ENCODE measurements at places on chromosomes 11 and 22. TPM values are rescaled to one million over a fixed set of nuclear protein-coding genes. Genes with fewer than 3 reads are reported as not detected.
A peak's percentile ranks its signal among the peaks of the same experiment; 100 is the strongest.

GRCh38 chr11:81342966-81343365 lies 1390.7 kb downstream of the FAM181B start:
- peak; percentile 42 for DNase-seq
- no peak overlapping the region for H3K4me3 ChIP-seq
- no peaks in the 10 kb centered on the region for H3K4me1 ChIP-seq
- no peaks in the 10 kb centered on the region for H3K36me3 ChIP-seq
- H3K27ac ChIP-seq = no peak overlapping the region
- no peaks in the 10 kb centered on the region for H3K27me3 ChIP-seq

DNA sequence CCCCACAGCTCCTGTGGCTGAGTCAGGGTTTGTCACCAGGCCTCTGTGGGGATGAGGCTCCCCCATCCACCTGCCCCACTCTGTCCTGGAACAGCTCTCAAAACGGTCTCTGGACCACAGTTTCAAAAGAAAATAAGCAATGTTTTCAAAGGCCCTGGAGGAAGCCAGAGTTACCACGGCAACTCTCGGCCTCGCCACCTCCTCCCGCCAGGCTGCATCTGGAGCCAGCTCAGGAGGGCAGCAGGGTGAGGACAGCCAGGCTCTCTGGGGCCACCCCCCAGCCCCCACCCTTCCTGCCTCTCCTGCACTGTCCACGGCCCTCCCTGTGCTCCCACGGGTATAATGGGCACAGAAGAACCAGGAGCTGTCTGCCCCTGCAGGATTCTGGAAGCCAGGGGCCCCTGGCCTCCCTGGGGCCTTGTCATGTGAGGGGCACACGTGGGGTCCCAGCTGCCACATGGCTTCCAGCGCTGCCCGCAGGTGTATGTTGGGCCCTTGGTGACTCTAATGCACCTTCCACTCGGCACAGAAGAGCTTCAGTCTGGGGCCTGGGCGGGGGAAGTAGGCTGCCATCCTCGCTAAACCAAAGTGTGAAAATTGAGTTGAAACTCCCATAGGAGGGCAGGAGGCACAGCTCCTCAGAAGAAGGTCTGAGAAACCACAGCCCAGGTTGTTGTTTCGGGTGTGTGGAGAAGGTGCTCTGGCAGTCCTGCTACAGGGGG lies 10.3 kb downstream of the CD81 start:
- peaks cover 94% of the 10 kb centered on the region for H3K4me1 ChIP-seq
- H3K27me3 ChIP-seq = no peaks in the 10 kb centered on the region
- no peak for DNase-seq

GRCh38 chr22:37100589-37101127 lies 8.9 kb downstream of the TMPRSS6 start:
- peaks cover 36% of the 10 kb centered on the region for H3K27me3 ChIP-seq
- no peak overlapping the region for H3K27ac ChIP-seq
- peaks cover 3% of the 10 kb centered on the region for H3K4me1 ChIP-seq
- no peak overlapping the region for H3K4me3 ChIP-seq
- H3K36me3 ChIP-seq = no peaks in the 10 kb centered on the region

GRCh38 chr22:37314315-37315074 lies 32.2 kb downstream of the CYTH4 start:
- no peak for DNase-seq
- H3K4me3 ChIP-seq = no peak overlapping the region
- no peak overlapping the region for H3K27ac ChIP-seq
- H3K27me3 ChIP-seq = peaks cover 18% of the 10 kb centered on the region

- no peak overlapping the region for H3K4me3 ChIP-seq
- no peaks in the 10 kb centered on the region for H3K27me3 ChIP-seq
- no peaks in the 10 kb centered on the region for H3K36me3 ChIP-seq
- DNase-seq = no peak
Observed at GRCh38 chr22:47575291-47575690, 812.8 kb downstream of the TBC1D22A start.

- DNase-seq = no peak
- no peak overlapping the region for H3K4me3 ChIP-seq
- no peak overlapping the region for H3K27ac ChIP-seq
- H3K4me1 ChIP-seq = no peaks in the 10 kb centered on the region
- no peaks in the 10 kb centered on the region for H3K36me3 ChIP-seq
- H3K27me3 ChIP-seq = peaks cover 54% of the 10 kb centered on the region
Observed at GRCh38 chr22:45073064-45073463, 63.3 kb upstream of the PHF21B start.

- DNase-seq = no peak
- no peak overlapping the region for H3K27ac ChIP-seq
- peaks cover 12% of the 10 kb centered on the region for H3K36me3 ChIP-seq
- H3K4me1 ChIP-seq = peaks cover 15% of the 10 kb centered on the region
Observed at GRCh38 chr22:46969961-46970360, 207.5 kb downstream of the TBC1D22A start.

GRCh38 chr22:27627444-27627833 lies 174.1 kb downstream of the MN1 start:
- no peaks in the 10 kb centered on the region for H3K27me3 ChIP-seq
- no peaks in the 10 kb centered on the region for H3K36me3 ChIP-seq
- no peak overlapping the region for H3K27ac ChIP-seq
- peaks cover 10% of the 10 kb centered on the region for H3K4me1 ChIP-seq
- no peak for DNase-seq

GRCh38 chr11:130126516-130126915 lies 33.1 kb upstream of the ST14 start:
- peak; percentile 38 for DNase-seq
- H3K36me3 ChIP-seq = peaks cover 68% of the 10 kb centered on the region
- no peak overlapping the region for H3K27ac ChIP-seq
- H3K27me3 ChIP-seq = no peaks in the 10 kb centered on the region

DNA sequence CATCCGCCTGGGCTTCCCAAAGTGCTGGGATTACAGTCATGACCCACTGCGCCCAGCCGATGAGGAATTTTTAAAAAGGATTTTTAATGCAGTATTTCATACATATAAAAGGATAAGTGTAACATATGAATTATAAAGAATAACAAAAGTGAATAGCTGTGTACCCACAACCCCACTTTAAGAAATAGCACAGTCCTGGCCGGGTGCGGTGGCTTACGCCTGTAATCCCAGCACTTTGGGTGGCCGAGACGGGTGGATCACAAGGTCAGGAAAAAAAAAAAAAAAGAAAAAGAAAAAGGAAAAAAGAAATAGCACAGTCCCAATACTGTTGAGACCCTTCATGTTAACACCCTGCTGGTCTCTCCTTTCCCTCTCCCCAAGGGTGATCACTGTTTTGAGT lies 54.3 kb upstream of the CABP7 start:
- H3K4me1 ChIP-seq = no peaks in the 10 kb centered on the region
- no peaks in the 10 kb centered on the region for H3K27me3 ChIP-seq
- peaks cover 51% of the 10 kb centered on the region for H3K36me3 ChIP-seq
- no peak overlapping the region for H3K4me3 ChIP-seq
- no peak for DNase-seq

GRCh38 chr11:61817471-61818202 lies 834 bp upstream of the FADS1 start:
- H3K27me3 ChIP-seq = no peaks in the 10 kb centered on the region
- peak overlapping the region; percentile 75 for H3K4me3 ChIP-seq
- peaks cover 12% of the 10 kb centered on the region for H3K36me3 ChIP-seq
- peaks cover 15% of the 10 kb centered on the region for H3K4me1 ChIP-seq

DNA sequence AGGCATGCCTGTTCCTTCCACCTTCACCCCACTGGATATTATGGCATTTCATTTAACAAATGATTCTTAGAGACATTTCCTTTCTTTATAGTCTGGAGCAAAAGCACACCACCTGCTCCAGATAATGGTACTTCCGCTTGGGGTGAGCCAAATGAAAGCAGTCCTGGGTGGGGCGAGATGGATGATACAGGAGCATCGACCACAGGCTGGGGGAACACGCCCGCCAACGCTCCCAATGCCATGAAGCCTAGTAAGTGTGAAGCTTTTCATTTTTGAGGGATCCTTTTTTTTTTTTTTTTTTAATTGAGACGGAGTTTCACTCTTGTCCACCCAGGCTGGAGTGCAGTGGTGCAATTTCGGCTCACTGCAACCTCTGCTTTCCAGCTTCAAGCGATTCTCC lies 76.3 kb upstream of the ADSL start:
- peaks cover 43% of the 10 kb centered on the region for H3K36me3 ChIP-seq
- no peaks in the 10 kb centered on the region for H3K27me3 ChIP-seq

- no peak overlapping the region for H3K27ac ChIP-seq
- no peak for DNase-seq
- no peaks in the 10 kb centered on the region for H3K36me3 ChIP-seq
- no peaks in the 10 kb centered on the region for H3K27me3 ChIP-seq
- no peak overlapping the region for H3K4me3 ChIP-seq
Observed at GRCh38 chr11:41414771-41415440, 44.5 kb downstream of the LRRC4C start.

- H3K36me3 ChIP-seq = peaks cover 33% of the 10 kb centered on the region
- H3K4me1 ChIP-seq = no peaks in the 10 kb centered on the region
- peak; percentile 62 for DNase-seq
- no peaks in the 10 kb centered on the region for H3K27me3 ChIP-seq
- H3K4me3 ChIP-seq = no peak overlapping the region
Observed at GRCh38 chr11:71962428-71963038, 33.7 kb downstream of the RNF121 start.

DNA sequence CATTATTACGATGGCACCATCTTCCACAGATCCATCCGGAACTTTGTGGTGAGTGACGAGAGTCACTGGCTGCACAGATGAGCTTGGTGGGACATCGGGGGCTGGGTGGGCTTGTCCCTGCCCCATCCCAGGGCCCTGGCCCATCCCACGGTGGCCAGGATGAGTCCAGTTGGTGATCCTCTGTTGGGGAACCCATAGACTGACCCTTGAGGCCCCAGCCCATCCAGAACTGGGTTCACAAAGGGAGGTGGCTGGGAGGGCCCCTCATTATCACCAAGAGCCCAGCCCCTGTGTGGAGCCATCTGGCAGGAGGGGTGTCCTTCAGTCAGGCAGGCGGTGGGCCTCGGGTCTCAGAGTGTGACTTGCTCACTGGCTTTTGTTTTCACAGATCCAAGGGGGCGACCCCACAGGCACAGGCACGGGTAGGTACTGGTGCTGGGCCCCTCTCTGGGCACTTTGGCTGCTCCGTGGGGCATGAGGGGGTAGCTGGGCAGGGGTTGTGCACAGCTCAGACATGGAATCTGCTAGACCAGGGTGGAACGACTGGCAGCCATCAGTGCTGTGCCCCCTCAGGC lies 22.0 kb downstream of the PPIL2 start:
- H3K27me3 ChIP-seq = no peaks in the 10 kb centered on the region
- H3K4me3 ChIP-seq = no peak overlapping the region
- no peak overlapping the region for H3K27ac ChIP-seq
- H3K36me3 ChIP-seq = peaks cover 65% of the 10 kb centered on the region
- DNase-seq = no peak

- H3K27me3 ChIP-seq = no peaks in the 10 kb centered on the region
- H3K4me3 ChIP-seq = no peak overlapping the region
- peak; percentile 12 for DNase-seq
- peaks cover 1% of the 10 kb centered on the region for H3K36me3 ChIP-seq
- H3K4me1 ChIP-seq = no peaks in the 10 kb centered on the region
Observed at GRCh38 chr11:11871991-11872401, 30.2 kb downstream of the USP47 start.

GRCh38 chr22:35900483-35901168 lies 128.0 kb downstream of the RBFOX2 start:
- H3K27ac ChIP-seq = peak overlapping the region; percentile 57
- peak; percentile 68 for DNase-seq
- H3K4me1 ChIP-seq = peaks cover 11% of the 10 kb centered on the region
- no peaks in the 10 kb centered on the region for H3K27me3 ChIP-seq
- H3K36me3 ChIP-seq = no peaks in the 10 kb centered on the region

GRCh38 chr22:28899199-28899853 lies 16.0 kb downstream of the ZNRF3 start:
- H3K27me3 ChIP-seq = no peaks in the 10 kb centered on the region
- H3K4me1 ChIP-seq = peaks cover 15% of the 10 kb centered on the region
- H3K27ac ChIP-seq = no peak overlapping the region
- H3K4me3 ChIP-seq = no peak overlapping the region

GRCh38 chr11:34207487-34208180 lies 102.2 kb downstream of the NAT10 start:
- H3K4me3 ChIP-seq = no peak overlapping the region
- peaks cover 18% of the 10 kb centered on the region for H3K4me1 ChIP-seq
- no peaks in the 10 kb centered on the region for H3K27me3 ChIP-seq
- peak overlapping the region; percentile 75 for H3K27ac ChIP-seq

DNA sequence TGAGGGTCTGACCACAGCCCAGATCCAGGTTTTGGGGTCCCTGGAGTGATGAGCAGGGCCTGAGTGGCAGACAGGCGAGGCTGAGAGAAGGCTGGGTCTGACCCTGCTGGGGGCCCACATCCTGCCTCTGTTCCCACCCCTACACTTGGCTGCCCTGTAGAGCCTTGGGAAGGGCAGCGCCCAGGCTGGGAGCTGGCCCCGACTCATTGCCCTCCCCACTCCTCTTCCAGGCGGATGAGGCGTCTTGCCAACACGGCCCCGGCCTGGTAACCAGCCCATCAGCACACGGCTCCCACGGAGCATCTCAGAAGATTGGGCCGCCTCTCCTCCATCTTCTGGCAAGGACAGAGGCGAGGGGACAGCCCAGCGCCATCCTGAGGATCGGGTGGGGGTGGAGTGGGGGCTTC lies 4.9 kb downstream of the DERL3 start:
- peaks cover 58% of the 10 kb centered on the region for H3K4me1 ChIP-seq
- no peak overlapping the region for H3K4me3 ChIP-seq
- H3K36me3 ChIP-seq = peaks cover 63% of the 10 kb centered on the region
- DNase-seq = no peak

- H3K36me3 ChIP-seq = peaks cover 11% of the 10 kb centered on the region
- peaks cover 60% of the 10 kb centered on the region for H3K4me1 ChIP-seq
- DNase-seq = no peak
- no peak overlapping the region for H3K4me3 ChIP-seq
Observed at GRCh38 chr22:20434773-20435172, 2.9 kb downstream of the SCARF2 start.

- H3K4me1 ChIP-seq = peaks cover 12% of the 10 kb centered on the region
- no peak overlapping the region for H3K4me3 ChIP-seq
- H3K36me3 ChIP-seq = no peaks in the 10 kb centered on the region
- DNase-seq = peak; percentile 23
Observed at GRCh38 chr11:19595840-19596751, 116.5 kb upstream of the NAV2 start.

DNA sequence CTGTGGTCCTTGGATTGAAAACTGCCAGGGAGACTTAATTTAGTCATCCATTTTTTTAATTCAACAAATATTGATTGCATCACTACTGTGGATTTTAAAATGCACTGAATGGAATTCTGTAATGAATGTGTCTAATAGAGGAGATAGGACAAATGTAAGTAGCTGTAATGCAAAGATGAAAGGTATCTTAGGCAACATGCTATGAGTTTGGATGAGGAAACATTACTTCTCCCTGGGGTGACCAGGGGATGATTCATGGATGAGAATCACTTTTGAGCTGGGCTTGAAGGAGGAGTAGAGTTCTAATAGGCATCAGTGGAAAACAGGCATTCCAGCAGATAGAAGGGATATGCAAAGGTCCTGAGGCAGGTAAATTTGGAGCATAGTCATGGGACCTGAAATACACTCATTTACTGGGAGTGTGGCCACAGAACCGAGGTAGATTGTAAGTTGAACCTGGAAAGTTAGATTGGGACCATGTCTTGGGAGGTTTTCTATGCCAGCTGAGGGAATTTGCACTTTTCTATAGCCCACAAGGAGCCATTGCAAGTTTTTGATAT lies 43.4 kb downstream of the PKNOX2 start:
- peaks cover 50% of the 10 kb centered on the region for H3K4me1 ChIP-seq
- H3K4me3 ChIP-seq = no peak overlapping the region
- no peaks in the 10 kb centered on the region for H3K27me3 ChIP-seq
- peaks cover 10% of the 10 kb centered on the region for H3K36me3 ChIP-seq
- no peak overlapping the region for H3K27ac ChIP-seq

Gene RTN4R
- 9.2 TPM for polyA plus RNA-seq

Gene SLCO2B1
- 11.8 TPM for polyA plus RNA-seq

Gene LINC01488
- 0.10 TPM for polyA plus RNA-seq

Gene ZMAT5
- polyA plus RNA-seq = 17.7 TPM

Gene STT3A
- 122 TPM for polyA plus RNA-seq

Gene IFITM2
- 130 TPM for polyA plus RNA-seq

Gene PRODH
- 2.7 TPM for polyA plus RNA-seq

Gene OPCML
- polyA plus RNA-seq = 3.5 TPM

Gene NOX4
- 2.2 TPM for polyA plus RNA-seq

Gene PPP1R14B
- polyA plus RNA-seq = 222 TPM

Gene CDKN1C
- polyA plus RNA-seq = 197 TPM

Gene HOATZ
- 0.21 TPM for polyA plus RNA-seq

Gene IFITM5
- not detected for polyA plus RNA-seq
